ENCODE measurements at places on chromosomes 7 and 10. TPM values are rescaled to one million over a fixed set of nuclear protein-coding genes. Genes with fewer than 3 reads are reported as not detected.

The PARD3 gene
- 129 TPM for total RNA-seq

The FERD3L gene
- total RNA-seq, result not detected

The PCGF6 gene
- 13.7 TPM for total RNA-seq

The RBP3 gene
- total RNA-seq, result not detected

The TMEM273 gene
- 8.7 TPM for total RNA-seq

The STRIP2 gene
- 16.8 TPM for total RNA-seq

The NRCAM gene
- total RNA-seq, result 16.2 TPM

The VPS41 gene
- total RNA-seq, result 69.6 TPM

The CCDC172 gene
- total RNA-seq, result not detected

The GIMAP1 gene
- 3.2 TPM for total RNA-seq

The WDR86 gene
- total RNA-seq, result 13.1 TPM

The PIK3AP1 gene
- total RNA-seq, result 9.8 TPM

The EPHB6 gene
- total RNA-seq, result 15.9 TPM

The TACR2 gene
- not detected for total RNA-seq
